Left renal cortex interstitium (tissue), 4 donors: ENCODE measurements at places on chromosomes 13 and 19. TPM values are rescaled to one million over a fixed set of nuclear protein-coding genes. Genes with fewer than 3 reads are reported as not detected.

The WDR62 gene
- polyA plus RNA-seq = 3.1 TPM

The MEIS3 gene
- 20.1 TPM for polyA plus RNA-seq

The SPRED3 gene
- polyA plus RNA-seq = 0.78 TPM

The GARIN5A gene
- polyA plus RNA-seq = 12.4 TPM

The CEACAM7 gene
- not detected for polyA plus RNA-seq

The MYBPC2 gene
- polyA plus RNA-seq = 0.86 TPM

The ZNF135 gene
- polyA plus RNA-seq = 31.1 TPM

The GPR180 gene
- 9.1 TPM for polyA plus RNA-seq

The ACP5 gene
- polyA plus RNA-seq = 11.7 TPM

The MEDAG gene
- 1.1 TPM for polyA plus RNA-seq

The OR7D2 gene
- 0.05 TPM for polyA plus RNA-seq

The ADGRE1 gene
- polyA plus RNA-seq = 0.09 TPM

The SF3A2 gene
- 92.4 TPM for polyA plus RNA-seq

The ADGRE3 gene
- 0.14 TPM for polyA plus RNA-seq

The AKAP8 gene
- 22.5 TPM for polyA plus RNA-seq

GRCh38 chr19:4908360-4908759, 941 bp upstream of the UHRF1 start:
- no peak for DNase-seq

DNA sequence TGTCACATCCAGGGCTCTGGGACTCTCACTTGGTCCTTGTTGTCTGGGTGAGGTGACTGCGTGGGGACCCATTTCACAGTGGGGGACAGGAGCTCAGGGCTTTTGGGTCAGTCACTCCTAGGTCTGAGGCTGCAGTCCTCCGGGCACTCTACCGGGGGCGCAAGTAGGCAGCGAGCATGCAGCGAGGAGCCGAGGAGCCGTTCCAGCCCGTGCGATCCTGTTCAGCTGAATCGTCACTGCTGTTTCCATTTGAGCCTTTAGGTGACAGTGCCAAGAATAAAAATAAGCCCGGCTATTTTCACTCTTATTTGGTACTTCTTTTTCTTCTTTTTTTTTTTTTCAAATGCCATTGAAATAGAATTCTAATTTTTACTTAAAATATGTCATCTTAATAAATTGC, 126.5 kb downstream of the ZNF536 start:
- no peak for DNase-seq

DNA sequence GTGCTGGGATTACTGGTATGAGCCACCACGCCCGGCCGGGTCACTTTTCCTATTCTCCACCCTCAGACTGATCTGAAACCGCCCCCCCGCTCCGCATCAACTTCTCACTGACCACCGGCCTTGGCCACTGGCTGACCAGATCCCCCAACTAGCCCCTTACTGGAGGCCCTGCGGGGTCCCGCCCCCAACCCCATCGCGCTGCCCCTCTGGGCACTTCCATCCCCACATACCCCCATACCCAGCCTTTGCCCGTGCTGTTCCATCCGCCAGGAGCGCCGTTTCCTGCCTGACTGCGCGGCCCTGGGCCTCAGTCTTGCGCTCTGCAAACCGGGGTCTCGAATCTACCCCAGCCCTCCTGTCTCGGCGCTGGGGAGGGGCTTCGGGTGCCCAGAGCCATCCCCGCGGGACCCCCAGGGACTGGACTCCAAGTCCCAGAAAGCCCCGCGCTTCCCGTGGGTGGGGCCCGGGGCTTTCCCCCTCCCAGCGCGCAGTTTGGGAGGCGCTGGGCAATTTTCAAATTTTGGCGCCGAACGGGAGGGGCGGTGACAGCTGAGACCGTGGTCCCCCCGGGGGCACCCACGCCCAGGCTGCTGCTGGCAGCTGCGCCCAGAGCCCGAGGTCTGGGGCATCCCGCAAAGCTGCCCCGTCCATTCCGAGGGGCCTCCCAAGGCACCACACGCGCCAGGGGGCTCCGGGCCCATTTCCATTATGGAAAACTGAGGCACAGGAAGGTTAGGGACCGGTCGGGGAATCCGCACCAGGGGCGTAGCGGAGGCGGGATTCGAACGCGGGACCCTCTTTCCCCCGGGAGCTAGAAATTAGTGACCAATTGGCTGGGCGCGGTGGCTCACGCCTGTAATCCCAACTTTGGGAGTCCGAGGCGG, 5.2 kb upstream of the LMNB2 start:
- no peak for DNase-seq

- DNase-seq = no peak
Observed at GRCh38 chr13:51249255-51249654, 27.1 kb downstream of the FAM124A start.

GRCh38 chr19:21900401-21900800, 64.4 kb upstream of the ZNF43 start:
- DNase-seq = no peak

- DNase-seq = no peak
Observed at GRCh38 chr13:39552246-39552645, 50.7 kb downstream of the LHFPL6 start.

DNA sequence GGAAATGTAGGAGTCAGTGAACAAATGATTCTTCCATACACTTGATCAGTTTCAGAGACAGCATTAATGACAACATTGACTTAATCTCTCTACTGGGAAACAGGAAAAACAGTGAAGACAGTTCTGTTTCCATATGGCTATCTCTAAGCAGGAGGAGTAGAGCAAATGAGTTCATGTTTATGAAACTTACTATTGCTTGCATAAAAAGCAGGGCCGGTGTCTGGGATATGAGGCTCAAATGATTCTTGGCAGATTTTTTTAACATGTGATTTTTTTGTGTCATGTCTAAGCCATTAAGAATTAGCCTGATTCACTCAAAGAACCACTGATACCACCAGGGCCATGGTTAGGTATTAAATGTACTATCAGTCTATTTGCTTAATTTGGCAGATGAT, 141.9 kb downstream of the SLC7A1 start:
- no peak for DNase-seq

DNA sequence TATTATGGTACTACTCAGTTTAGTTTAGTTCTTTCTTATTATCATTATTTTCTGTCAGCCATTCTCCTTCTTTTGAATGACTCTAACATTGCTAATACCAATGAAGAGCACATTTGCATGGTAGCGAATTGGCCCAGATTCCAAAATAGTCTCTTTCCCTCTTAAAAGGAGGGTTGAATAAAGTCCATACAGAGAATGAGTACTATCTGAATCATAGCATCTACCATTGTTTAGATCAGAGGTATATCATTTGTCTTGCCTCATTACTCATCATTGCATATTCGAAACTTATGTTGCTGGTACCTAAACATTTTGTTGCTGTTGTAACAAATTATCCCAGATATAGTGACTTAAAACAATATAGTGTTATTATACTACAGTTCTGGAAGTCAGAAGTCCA, 1235.3 kb upstream of the ATXN8OS start:
- no peak for DNase-seq

GRCh38 chr13:113947311-113948033, 26.4 kb downstream of the C13orf46 start:
- no peak for DNase-seq

- no peak for DNase-seq
Observed at GRCh38 chr13:50149932-50150331, 134.7 kb downstream of the KCNRG start.

DNA sequence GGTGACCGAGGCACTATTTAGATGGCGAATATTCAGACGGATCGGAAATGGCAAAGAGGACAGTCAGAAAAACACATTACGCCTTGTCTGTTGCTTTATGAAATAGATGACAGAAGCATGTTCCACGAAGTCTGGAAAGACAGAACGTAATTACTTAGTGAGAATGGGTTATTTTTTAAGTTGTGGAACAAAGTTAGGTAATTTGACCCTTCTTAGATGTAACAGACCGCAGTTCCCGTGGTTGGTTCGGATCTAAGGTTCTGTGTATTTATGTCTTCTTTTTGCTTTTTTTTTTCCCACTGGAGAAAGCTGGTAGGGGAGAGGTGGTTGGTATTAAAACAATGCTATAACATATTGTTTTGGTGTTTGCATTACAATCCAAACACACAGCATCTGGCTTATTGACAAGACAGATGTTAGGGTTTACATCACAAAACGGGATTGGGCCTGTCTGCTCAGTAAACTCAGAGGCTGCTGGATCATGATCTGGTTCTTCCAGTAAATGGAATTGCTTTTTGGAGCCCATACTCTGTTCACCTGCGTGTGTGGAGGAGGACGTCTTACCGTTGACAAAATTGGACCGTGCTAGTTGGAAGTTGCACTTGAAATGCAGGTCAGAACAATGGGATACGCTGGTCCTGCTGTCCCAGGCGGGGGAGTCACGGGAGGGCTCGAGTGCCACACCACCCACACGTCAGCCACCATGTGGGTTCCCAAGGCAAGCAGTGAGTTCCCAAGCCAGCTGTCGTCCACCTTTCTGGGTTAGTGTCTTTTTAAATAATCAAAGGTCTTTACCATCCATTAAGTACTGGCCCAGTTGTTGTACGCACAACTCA, 13.8 kb downstream of the ATP11A start:
- no peak for DNase-seq

- no peak for DNase-seq
Observed at GRCh38 chr19:1768248-1768647, 14.9 kb downstream of the ONECUT3 start.

GRCh38 chr19:37565370-37565669, 29.3 kb downstream of the ZNF571 start:
- DNase-seq = no peak

DNA sequence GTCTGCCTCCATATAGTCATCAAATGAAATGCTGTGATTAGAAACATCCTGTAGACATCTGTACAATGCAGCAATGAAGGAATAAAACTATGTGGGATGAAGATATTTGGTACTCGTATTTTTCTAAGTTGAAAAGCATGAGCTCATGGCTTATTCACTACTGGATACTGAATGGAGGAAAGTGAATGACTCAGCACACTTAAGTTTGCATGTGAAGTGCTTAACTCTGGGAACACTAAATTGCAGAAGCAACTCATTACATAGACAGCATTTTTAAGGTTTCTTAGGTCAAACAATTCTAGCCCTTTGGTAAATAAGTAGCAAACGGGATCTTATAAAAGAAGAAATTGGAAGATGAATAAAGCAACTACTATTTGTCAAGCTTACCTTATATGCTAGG, 429.0 kb upstream of the MIR17HG start:
- no peak for DNase-seq

GRCh38 chr13:101209206-101209893, 207.0 kb downstream of the NALCN start:
- DNase-seq = no peak

DNA sequence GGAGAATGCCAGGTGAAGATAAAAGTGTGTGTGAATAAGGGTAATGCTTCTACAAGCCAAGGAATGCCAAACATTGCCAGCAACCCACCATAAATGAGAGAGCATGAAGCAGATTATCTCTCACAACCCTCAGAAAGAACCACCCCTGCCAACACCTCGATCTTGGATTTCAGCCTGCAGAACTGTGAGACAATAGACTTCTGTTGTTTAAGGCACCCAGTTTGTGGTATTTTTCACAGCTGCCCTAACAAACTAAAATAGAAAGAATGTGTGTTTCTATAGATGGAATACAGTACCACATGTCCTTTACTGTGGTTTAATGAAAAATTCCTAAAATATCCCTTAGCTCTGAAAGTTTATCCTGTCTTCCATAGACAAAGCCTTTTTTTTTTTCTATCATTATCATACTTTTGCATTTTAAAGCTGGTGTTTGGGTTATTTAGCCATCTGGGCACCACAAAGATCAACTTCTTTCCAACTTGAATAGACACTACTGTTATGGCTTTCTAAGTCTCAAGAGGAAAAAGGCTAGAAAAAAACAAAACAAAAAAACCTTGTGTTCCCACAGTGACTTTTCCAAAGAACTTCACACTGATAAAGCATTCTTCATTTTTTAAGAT, 505.6 kb downstream of the KCTD12 start:
- no peak for DNase-seq

GRCh38 chr13:73820285-73820684, 313.9 kb downstream of the KLF12 start:
- DNase-seq = no peak

- DNase-seq = no peak
Observed at GRCh38 chr13:80782441-80782840, 441.5 kb upstream of the SPRY2 start.

DNA sequence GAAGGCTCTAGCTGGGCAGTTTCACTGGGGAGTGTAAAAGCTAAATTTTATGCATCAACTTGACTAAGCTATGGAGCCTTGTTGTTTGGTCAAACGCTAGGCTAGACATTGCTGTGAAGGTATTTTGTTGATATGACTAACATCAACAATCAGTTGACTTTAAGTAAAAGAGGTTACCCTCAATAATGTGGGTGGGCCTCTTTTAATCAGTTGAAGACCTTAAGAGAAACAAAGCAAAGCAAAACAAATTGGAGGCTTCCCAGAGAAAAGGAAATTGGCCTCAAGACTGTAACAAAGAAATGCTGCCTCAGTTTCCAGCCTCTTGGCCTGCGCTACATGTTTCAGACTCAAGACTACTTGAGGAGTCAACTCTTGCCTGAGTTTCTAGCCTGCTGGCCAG, 50.0 kb upstream of the TSC22D1 start:
- no peak for DNase-seq

GRCh38 chr13:26390203-26390602, 136.3 kb downstream of the CDK8 start:
- no peak for DNase-seq

GRCh38 chr19:34066007-34066643, 106.2 kb upstream of the LSM14A start:
- no peak for DNase-seq

DNA sequence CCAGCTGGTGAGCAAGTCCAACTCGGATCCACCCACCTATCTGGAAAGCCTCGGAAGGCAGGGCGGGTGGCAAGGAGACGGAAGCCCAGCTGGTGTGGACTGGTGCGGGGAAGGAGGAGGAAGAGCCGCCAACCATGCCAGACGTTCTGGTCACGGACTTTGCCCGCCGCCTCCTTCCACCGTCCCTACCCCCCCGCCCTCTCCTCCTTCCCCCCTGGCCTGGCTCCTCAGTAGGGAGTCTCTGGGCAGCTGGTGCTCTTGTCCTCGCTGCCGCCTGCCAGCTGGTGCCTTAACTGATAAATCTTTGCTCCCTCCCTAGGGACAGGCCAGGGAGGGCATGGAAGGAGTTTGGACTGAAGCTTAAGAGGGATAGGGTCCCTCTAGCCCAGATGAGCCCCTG, 4.8 kb downstream of the SYNGR4 start:
- DNase-seq = no peak

GRCh38 chr13:73767191-73767741, 366.9 kb downstream of the KLF12 start:
- no peak for DNase-seq

DNA sequence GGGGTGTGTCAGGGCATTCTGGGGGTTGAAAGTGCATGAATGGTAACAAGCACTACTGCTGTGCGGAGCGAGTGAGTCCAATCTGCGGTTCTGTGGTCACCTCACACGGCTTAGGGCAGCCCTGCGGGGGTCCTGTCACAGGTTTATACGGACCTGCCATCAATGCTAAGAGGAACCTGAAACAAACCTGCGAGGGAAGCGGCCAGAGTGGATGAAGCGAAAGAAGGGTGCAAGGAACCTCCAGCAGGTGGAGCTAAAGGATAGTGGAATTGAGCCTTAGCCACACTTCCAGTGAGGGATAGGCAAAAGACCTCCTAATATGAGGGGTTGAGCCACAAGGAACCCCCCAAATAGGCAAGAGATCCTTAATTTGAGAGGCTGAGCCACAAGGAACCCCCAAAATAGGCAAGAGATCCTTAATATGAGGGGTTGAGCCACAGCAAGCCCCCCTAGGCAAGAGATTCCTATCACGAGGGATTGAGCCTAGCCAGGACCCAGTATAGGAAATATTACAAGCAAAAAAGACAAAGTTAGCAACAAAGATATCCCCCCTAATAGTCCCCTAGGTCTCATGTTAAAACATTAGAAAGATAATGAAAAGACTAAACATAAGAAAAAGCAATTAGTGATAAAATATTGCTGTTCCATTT, 6.3 kb upstream of the ZNF69 start:
- DNase-seq = peak; percentile 54
